LNCaP clone FGC (cell line): ENCODE measurements at places on chromosomes 5 and 9.

- no peak for DNase-seq
Measured at GRCh38 chr5:124936626-124936933, 190.1 kb upstream of the ZNF608 start.

DNA sequence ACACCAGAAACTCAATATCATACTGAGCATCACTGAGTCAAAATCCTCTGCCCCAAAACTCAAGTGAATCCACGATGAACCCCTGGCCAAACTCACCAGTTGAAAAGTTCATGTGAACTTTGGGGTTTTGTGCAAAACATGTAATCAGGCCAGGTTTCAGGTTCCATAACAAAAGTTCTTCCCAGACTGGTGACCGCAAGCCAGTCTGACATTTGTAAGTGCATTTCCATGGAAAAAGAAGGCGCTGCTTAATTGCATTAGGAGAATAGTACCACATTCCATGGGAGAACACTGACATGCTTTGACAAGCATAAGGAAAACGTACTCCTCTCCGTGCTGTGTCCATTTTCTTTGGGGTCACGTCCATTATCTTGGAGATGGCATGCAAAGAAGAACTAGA, 567.0 kb downstream of the BNC2 start:
- DNase-seq: no peak

GRCh38 chr5:58466939-58467338, 7.1 kb upstream of the PLK2 start:
- DNase-seq: no peak

DNA sequence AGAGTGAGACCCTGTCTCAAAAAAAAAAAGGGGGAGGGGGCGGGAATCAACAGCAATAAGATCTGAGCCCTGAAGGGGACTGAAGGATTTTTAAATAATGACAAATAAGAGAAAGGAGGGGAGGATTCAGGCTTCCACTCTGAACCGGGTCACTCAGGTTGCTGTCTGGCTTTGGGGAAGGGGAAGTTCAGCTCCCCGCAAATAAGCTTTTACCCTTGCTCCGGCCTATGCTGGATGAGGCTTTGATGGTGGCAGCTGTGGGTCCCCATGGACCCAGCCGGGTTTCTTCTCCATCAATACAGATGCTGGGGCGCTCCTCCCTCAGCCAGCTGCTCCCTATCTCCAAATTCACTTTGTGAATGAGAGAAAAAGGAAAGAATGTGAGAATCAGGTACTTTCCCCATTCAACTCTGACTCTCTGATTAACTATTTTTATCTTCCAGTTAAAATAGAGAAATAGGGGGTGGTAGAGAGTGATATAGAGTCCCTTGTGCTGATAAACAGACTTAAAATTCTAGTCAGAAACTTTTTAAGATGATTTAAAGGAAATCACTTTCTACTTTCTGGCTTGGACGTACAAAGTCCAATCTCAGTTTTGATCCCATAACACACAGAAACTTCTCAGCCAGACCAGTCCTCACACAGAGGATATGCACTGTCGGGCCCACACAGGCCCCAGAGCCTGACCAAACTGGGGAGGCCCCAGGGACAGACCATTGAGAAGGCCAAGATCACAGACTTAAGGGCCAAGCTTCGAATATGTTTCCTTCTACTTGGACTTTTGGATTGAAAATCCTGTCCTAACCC, 39.6 kb downstream of the C5orf15 start:
- no peak for DNase-seq

DNA sequence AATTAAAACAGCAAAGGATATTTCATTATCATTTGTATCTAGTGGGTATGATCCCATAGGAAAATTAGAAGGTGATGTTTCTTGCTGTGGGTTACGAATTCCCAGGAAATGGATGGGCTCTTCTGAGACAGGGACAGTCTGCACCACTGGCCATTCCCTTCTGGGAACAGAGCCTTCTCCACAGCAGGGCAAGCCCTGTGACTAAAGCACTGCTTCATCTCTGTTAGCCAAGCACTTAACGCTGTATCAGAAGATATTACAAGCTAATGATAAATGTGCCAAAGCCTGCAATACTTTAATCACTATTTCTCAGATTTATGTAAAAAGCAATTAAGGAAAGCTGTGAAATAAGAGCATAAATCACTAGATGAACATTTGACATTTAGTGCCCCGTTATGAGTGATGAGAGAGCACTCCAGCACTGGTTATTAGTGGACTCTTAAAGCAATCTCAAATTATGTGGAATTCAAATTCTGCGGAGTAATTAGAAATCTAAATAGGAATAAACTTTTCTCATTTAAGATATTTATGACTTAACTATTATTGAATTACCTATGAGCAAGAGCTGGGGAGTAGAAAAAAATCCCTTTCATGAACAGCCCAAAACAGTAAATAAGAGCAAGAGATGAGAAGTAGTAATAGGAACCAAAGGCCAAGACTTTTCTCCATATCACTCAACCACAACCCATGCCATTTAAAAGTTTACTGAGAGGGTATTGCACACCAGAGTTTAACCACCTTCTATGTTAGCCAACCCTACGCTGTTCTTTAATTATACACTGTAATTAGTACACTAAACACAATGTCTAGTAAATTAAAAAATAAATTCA, 49.2 kb downstream of the FAM240B start:
- DNase-seq: no peak

- no peak for DNase-seq
Measured at GRCh38 chr5:169213479-169213878, 87.5 kb downstream of the SLIT3 start.

GRCh38 chr9:120331913-120332312, 248.1 kb downstream of the CDK5RAP2 start:
- no peak for DNase-seq

DNA sequence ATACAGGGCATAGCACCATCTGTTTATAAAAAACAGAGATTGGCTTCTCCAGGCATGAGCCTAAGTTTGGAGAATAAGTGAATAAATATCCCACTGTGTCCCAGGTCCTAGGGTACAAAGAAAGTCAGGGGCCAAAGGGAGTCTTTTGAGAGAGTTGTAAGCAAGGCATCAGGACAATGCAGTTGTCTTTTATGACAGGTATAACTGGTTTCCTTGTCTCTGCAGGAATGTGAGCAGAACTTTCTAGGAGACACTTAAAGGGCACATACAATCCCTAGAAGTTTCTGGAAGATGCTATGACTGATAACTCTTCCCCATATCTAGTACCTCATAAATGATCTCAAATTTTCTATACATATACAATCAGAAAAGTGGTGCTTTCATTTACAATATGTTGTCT, 245.6 kb upstream of the RGMB start:
- no peak for DNase-seq

DNA sequence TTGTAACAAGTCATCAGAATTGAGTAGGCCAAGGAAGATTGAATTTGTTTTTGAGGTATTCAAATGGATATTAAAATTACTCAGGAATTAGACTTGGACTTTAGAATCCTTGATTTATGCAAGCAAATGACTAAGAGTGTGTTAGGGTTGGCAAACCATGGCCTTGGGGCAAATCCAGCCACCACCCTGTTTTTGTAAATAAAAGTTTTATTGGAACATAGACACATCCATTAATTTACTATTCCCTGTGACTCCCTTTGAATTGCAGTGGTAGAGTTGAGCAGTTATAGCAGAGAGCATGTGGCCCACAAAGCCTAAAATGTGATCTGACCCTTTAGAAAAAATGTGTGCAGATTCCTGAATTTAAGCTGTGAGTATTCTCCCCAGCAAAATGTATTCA, 115.6 kb downstream of the WDR70 start:
- DNase-seq: peak; percentile 75

GRCh38 chr9:70481471-70481870, 67.0 kb upstream of the KLF9 start:
- DNase-seq: no peak

GRCh38 chr5:115579747-115580173, 22.5 kb downstream of the TICAM2 start:
- DNase-seq: no peak

GRCh38 chr9:86287013-86287412, 4.7 kb upstream of the ISCA1 start:
- DNase-seq: no peak

GRCh38 chr9:128034821-128035652, 32.1 kb downstream of the NAIF1 start:
- peak; percentile 80 for DNase-seq

- no peak for DNase-seq
Measured at GRCh38 chr5:19886123-19886917, 101.7 kb downstream of the CDH18 start.

- peak; percentile 42 for DNase-seq
Measured at GRCh38 chr5:168314735-168315411, 23.4 kb downstream of the WWC1 start.

DNA sequence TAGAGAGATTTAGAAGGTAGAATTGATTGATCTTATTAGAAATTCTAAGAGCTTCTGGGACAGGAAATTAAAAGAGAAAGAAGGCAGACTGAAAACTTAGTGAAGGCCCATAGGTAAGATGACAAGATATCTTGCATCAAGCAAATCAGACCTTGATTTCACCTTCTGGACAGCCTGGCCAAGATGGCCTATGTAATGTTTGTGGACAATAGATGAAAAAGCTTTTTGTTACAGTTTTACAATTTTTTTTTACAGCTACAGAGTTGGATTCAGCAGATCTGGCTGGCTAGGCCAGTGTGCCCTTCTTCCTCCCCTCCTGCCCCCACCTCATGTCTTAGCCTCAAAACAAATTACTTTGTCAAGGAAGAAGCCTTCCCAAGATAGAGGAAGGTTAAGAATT, 21.6 kb upstream of the HEMGN start:
- DNase-seq: no peak

GRCh38 chr9:114311571-114312512, 11.1 kb upstream of the ORM1 start:
- DNase-seq: no peak

GRCh38 chr5:179840321-179840720, 18.3 kb downstream of the MRNIP start:
- DNase-seq: no peak

GRCh38 chr5:177269976-177270375, 33.5 kb downstream of the RAB24 start:
- no peak for DNase-seq

DNA sequence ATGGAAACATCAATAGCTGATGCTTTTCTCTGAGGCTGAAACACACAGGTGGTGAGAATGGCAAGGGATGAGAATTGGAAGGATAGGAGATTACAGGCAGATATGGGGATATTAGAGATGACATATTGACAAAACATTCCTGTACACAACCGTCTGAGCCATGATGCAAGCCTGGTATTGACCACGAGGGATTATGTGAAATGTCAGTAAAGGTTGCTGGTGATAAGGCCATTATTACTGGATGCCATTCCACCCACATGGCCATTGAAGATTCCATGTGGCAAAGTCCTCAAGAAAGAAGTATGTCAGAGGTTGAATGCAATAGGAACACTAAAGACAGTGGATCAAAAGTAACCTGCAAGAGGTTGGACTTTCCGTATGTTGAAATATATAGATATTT, 15.7 kb downstream of the GRAMD2B start:
- DNase-seq: no peak

DNA sequence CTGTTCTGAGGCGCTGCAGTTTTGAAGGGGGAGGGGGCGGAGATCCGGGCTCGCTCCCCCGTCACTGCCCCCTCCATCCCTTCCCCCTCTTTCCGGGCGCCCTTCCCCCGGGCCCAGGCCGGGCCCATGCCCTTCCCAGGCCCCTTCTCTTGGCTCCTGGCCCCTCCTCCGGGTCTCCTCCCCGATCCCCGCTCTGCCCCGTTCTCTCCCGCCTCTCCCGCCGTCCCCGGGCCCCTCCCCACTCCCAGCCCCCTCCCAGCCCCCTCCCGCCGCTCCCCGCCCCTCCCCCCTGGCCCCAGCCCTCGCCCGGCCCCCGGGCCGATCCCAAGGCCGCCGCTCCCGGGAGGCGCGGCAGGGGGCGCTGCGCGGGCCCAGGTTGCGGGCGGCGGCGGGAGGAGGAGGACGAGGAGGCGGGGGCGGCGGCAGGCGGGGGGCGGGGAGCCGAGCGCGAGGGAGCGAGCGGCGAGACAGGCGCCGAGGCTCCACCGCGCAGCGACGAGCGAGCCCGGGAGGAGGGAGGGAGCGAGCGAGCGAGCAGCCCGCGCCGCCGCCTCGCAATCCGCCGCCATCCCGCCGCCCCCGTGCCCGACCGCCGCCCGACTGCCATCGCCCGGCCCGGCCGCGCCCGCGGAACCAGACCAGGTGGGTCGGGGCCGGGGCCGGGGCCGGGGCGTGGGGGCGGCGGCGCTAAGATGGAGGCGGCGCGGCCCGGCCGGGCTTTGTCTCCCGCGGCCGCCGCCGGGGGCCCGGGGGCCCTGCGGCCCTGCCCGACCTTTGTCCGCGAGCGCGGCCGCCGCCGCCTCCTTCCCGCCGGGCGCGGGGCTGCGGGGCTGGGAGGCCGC, at the start of gene PRRC2B:
Gene PRRC2B, plus strand, starts transcription at position 465 of the 842 bp plus-strand sequence. CDS start 36,059 bp downstream, outside the sequence.
- no peak for DNase-seq

- no peak for DNase-seq
Measured at GRCh38 chr5:30572279-30572678, 621.2 kb upstream of the CDH6 start.

- no peak for DNase-seq
Measured at GRCh38 chr5:116575326-116576052, 866 bp upstream of the SEMA6A start.

- DNase-seq: no peak
Measured at GRCh38 chr9:88831713-88832407, 159.4 kb upstream of the S1PR3 start.

GRCh38 chr5:135537271-135537670, 1.5 kb upstream of the NEUROG1 start:
- DNase-seq: no peak

DNA sequence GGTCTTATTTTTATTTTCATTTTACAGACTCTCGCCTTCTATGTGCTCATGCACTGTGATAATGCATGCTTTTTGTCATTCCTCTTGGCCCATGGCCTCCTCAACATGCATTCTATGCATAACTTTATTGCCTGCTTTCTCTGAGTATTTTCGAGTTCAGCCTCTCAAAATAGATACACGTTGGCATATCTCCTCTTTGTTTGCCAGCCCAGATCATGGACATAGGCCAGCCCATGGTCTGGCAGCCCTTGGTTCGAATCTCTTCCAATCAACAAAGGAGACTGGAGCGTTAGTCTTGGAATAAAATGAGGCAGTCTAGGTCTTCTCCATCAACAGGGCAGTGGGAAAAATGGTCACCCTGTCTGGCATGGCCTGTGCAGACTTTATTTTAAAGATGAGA, 279.5 kb upstream of the ADAMTS16 start:
- no peak for DNase-seq

GRCh38 chr9:109745335-109746283, 34.4 kb upstream of the PALM2AKAP2 start:
- peak; percentile 45 for DNase-seq

DNA sequence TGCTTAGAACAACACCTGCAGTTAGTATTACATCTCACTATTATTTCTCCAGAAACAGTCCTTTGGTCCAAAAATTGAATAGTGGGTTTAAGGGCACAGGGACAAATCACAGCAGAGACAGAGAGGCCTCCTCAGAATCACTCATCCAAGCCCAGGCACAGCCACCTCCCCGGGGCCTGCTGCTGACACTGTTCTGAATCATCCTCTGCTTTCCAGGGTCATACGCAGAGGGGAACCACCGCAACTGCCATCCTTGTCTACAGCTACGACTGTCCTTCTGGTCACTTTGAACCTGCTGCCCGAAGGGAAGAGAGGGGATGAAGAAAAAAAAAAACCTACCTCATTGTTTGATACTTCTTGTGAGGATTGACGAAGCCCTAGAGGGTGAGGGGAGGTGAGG, 35.3 kb upstream of the MAN2A1 start:
- DNase-seq: no peak

- peak; percentile 73 for DNase-seq
Measured at GRCh38 chr5:2751592-2752021, at the start of gene IRX2. Gene IRX2 (minus strand): TSS chr5:2751677. CDS start chr5:2751413, 264 bp downstream.
